Activated T-cell treated with anti-CD3 and anti-CD28 coated beads, Interleukin-2, amount 50 U/mL, for 24 hours (primary cell): ENCODE measurements at places on chromosomes 13 and 19.

DNA sequence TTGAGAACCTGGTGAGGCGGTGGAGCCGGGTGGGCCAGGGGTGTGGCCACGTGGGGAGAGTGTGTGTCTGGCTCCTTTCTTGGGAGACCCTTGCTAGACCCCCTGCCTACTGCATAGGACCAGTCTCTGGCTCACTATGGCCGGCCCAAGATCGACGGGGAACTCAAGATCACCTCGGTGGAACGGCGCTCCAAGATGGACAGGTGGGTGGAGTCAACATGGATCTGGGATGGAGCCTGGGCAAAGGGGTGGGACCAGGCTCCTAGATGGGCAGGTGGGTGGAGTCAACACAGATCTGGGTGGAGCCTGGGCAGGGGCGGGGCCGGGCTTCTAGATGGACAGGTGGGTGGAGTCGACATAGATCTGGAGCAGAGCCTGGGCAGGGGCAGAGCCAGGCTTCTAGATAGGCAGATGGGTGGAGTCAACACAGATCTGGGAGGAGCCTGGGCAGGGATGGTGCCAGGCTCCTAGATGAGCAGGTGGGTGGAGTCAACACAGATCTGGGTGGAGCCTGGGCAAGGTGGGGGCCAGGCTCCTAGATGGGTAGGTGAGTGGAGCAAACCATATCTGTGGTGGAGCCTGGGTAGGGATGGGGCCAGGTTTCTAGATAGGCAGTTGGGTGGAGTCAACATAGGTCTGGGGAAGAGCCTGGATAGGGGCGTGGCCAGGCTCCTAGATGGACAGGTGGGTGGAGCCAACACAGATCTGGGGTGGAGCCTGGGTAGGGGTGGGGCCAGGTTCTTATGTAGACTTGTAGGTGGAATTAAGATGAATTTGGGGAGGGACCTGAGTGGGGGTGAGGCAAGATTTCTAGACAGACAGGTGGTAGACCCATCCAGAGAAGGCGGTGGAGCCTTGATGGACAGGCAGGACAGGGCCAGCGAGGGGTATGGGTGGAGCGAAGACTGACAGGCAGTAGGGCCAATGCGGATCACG, 56.5 kb downstream of the VAV1 start:
- peak; percentile 62 for DNase-seq

GRCh38 chr13:46385946-46386345, 1.1 kb downstream of the RUBCNL start:
- DNase-seq: no peak

DNA sequence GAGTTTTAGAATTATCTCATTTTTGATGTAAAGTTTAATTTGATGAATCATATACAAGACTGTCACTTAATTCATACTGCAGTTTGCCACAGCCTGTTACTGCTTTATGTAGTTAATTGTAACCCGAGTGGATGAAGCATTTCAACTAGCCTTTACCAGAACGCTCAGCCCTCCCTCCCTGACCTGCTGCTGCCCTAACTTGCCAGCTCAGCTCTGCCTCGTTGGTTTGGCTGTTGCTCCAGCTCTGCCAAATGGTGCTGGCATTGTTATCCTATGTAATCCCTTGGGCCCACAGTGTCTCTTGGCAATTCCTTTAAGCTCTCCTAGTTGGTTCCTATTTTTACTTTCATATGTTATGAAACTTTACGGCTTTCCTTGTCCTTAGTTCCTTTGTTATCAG, 113.3 kb downstream of the LMO7 start:
- no peak for DNase-seq

GRCh38 chr13:105346141-105346775, 1189.2 kb downstream of the EFNB2 start:
- DNase-seq: no peak

GRCh38 chr13:36512771-36513170, 80.5 kb downstream of the CCNA1 start:
- DNase-seq: no peak

DNA sequence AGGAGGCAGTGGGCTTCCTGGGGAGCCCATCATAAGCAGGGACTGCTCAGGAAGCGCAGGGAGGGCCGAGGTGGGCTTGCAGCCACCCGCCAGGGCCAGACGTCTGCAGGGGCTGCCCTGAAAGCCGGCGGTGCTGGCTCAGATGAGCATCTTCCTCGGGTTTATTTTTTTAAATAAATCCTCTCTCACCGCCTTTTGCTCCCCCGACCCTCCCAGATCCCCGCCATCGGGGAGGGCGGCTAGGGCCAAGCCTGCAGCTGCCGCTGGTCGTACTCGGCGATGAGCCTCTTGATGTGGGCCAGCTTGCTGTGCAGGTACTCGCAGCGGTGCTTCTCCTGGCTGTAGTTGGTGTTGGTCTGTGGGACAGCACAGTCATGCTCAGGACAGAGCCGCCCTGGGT, 6.6 kb upstream of the ISYNA1 start:
- DNase-seq: no peak

- no peak for DNase-seq
Measured at GRCh38 chr13:86681223-86681622, 882.0 kb upstream of the SLITRK6 start.

DNA sequence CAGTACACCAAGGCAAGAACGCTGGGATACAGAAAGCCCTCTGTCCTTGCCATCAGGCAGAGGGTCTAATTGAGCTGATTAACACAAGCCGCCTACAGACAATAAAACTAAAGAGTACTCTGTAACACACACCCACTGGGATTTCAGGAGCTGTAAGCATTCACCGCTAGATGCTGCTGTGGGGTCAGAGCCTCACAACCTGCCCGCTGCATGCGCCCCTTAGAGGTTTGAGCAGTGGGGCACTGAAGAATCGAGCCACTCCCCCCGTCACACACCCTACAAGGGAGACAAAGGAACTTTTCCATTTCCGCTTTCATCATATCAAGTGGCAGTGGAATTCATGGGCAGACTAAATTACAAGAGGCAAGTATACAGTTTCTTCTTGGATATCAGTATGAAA, 1080.6 kb downstream of the PCDH17 start:
- no peak for DNase-seq

DNA sequence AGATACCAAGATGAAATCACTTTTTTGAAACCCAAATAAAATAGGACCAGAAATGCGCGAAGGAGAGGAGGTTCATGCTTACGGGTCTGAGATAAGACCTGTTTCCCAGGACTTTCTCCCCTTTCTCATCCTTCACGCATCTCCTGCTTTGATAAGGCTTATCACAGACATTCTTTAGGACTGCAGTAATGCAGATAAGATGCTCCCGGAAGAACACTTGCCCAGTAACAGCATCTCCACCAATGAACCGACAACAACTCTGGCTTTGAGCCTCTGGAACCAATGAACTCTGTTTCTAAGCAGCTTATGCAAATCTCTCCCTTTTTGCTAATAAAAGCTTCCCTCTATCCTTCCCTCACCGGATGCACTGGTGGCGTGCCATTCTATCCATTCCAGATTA, 783.4 kb upstream of the ARGLU1 start:
- no peak for DNase-seq

DNA sequence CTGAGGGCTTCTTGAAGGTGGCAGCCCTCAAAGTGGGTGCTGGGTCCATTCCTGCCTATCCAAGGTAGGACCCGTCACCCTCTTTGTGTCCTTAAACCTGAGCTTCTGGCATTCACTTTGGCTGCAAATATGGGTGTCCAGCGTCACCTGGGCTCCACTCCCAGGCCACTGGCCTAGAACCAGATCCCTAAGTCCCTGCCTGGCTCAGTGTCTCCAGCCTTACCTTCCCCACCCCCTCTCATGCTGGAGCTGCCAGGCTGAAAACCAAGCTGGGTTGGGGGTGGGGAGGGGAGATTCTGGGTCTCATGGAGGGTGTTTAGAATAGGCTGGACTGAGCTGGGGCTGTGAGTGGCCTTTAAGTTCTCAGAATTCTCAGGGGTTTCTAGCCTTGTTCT, 12.4 kb downstream of the PDE4A start:
- no peak for DNase-seq

GRCh38 chr13:32036126-32036695, 4.6 kb downstream of the FRY start:
- no peak for DNase-seq

DNA sequence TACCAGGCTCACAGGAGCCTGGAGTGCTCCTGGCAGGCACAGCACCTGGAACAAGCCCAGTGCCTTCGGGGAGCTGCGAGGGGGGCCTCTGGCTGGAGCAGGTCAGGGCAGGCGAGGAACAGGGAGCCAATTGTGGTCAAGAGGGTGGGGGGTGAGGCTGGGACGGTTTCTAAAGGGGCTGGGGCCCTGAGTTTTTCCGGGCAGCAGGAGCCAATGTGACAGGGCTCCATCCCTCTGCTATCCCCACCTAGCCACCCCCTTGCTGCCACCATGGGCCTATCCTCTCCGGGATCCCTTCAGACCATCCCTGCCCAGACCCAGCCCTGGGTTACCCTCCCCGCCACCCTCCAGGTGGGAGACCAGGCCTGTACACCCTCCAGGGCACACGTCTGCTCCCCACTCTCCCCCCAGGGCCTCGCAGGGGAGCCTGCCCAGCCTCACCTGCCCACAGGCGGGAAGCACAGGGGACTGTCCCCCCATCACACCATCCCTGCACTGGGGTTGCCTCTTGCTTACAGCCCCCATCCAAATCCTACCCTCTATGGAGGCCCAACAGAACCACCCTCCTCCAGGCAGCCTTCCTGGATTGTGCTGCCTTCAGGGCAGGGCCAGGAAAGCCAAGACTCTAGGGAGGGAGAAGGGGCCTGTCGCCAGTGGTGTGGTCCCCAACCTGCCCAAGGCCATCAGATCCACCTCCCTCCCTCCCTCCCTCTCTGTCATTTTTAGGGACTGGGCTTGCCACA, 121.0 kb downstream of the URI1 start:
- no peak for DNase-seq

- DNase-seq: peak; percentile 93
Measured at GRCh38 chr13:91347202-91347995, at the start of gene MIR17HG. TSS of gene MIR17HG (plus strand) at chr13:91347687.

DNA sequence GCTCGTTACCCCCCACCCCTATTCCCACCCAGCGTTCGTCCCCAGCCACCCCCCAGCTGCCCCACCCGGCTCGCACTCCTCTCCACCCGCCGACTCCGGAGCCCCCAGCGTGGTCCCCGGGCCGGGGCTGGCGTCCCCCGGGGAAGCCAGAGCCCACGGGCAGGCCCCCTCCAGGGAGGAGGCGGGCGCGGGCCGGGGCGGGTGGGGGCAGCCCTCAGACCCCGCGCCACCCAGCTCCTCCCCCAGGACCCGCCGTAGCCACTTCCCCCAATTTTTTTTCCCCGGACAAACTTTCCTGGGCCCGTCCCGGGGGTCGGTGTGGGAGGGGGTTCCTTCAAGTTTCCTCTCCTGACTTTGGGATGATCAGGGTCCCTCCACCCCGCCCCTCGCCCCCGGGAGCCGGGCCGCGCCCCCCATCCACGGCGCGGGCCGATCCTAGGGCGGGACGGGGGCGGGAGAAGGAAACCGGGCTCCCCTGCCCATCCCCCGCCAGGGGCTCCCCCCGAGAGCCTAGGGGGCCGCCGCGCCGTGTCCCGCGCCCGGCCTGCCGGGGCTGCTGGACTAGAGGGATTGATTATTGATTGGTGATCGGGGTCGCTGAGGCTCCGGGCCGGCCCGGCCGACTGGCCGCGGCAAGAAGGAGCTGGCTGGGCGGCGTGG, 927 bp upstream of the TSHZ3 start:
- peak; percentile 48 for DNase-seq

GRCh38 chr13:91417660-91418325, 19.4 kb downstream of the GPC5 start:
- no peak for DNase-seq

- no peak for DNase-seq
Measured at GRCh38 chr13:41681587-41681986, 224.2 kb downstream of the RGCC start.

DNA sequence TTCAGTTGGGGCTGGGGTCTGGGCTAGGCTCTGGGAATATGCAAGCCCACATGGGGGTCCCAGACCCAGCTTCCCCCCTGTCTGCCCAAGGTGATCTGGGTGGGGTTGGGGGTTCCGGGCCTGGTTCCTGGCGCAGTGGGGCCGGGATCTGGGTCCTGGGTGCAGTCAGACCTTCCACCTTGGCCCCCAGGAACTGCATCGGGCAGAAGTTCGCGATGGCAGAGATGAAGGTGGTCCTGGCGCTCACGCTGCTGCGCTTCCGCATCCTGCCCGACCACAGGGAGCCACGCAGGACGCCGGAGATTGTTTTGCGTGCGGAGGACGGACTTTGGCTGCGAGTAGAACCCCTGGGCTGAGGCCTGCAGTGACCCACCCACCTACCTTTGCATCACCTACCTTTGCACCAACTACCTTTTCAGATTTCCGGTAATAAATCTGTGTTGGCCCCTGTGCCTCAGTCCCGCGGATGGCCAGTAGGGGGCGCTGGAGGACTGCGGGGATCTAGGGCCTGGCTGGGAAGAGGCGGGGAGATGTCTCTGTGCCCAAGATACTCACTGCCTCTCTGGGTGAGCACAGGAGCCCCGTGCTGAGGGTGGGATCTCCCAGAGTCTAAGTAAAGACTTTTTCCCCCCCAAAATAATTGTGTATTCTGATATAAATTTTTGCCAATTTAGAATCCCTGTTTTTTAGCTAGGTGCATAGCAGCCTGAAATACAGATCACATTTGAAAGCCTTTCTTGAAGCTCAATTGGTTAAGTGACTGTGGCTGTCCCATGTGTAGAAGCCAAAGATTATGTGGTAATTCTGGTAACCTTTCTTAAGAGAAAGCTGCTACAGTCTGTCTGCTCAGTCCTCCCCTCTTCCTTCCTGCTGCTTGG, 11.5 kb upstream of the CYP4F3 start:
- peak; percentile 96 for DNase-seq

- DNase-seq: no peak
Measured at GRCh38 chr13:76516013-76516412, 370.2 kb downstream of the KCTD12 start.

- DNase-seq: no peak
Measured at GRCh38 chr19:15635016-15635805, 5.5 kb upstream of the CYP4F3 start.

DNA sequence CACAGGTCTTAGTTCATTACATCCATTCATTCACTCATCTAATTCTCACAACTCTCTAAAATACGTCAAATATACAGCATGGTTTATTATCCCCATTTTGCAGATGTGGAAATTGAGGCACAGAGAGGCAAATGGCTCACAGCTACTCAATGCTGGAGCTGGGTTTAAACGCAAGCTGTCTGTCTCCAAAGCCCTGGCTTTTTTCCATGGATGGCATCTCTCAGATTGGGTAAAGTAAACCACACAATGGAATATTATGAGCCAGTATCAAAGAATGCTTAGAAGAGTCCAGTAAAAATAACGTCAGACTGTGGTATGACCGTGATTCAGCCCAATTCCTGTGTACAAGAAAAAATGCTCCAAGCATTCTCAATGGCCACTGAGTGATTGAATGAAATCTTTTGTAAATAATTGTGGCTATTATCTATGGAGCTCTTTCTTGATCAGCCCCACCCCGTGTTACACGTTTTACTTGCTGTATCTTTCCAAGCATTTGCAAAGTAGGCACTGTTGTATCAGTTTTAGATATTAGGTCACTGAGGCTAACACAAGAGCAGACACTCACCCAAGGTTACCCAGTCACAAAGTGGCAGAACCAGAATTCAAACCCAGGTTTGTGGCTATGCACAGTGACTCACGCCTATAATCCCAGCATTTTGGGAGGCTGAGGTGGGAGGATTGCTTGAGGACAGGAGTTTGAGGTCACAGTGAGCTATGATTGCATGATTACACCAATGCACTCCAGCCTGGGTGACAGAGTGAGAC, 5.5 kb upstream of the ACP7 start:
- DNase-seq: no peak

GRCh38 chr19:19025861-19026260, 7.5 kb downstream of the SUGP2 start:
- DNase-seq: no peak

- DNase-seq: no peak
Measured at GRCh38 chr13:28659621-28659970, 666 bp downstream of the POMP start.
